ENCODE measurements at places on chromosomes 5 and 9. TPM values are rescaled to one million over a fixed set of nuclear protein-coding genes. Genes with fewer than 3 reads are reported as not detected.
A peak's percentile ranks its signal among the peaks of the same experiment; 100 is the strongest.

Gene SLC34A1
- total RNA-seq = 0.40 TPM

DNA sequence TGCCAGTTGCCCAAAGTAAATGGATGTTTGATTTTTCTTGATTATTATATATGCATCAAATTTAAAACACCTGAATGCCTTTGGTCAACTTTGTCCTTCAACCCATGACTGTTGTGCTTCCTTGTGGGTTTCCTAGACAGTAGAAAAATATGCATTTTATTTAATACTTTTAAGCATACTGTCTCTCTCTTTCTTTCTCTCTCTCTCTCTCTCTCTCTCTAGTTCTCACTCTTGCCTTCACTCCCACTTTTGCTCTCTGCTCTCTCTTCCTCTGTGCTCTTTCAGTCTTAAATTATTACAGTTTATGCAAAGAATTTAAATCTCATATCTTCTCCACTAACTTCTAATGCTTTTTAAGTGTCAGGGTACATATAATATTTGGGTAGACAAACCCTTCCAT lies 173.0 kb downstream of the PARP8 start:
- peaks cover 7% of the 10 kb centered on the region for H3K4me1 ChIP-seq
- no peaks in the 10 kb centered on the region for H3K27me3 ChIP-seq
- H3K4me3 ChIP-seq = no peak overlapping the region
- H3K36me3 ChIP-seq = peaks cover 6% of the 10 kb centered on the region
- DNase-seq = no peak
- H3K27ac ChIP-seq = no peak overlapping the region

- H3K4me3 ChIP-seq = peak overlapping the region; percentile 90
- peak; percentile 76 for DNase-seq
- H3K36me3 ChIP-seq = peaks cover 21% of the 10 kb centered on the region
Observed at GRCh38 chr5:134132372-134133187, 18.1 kb downstream of the TCF7 start.

DNA sequence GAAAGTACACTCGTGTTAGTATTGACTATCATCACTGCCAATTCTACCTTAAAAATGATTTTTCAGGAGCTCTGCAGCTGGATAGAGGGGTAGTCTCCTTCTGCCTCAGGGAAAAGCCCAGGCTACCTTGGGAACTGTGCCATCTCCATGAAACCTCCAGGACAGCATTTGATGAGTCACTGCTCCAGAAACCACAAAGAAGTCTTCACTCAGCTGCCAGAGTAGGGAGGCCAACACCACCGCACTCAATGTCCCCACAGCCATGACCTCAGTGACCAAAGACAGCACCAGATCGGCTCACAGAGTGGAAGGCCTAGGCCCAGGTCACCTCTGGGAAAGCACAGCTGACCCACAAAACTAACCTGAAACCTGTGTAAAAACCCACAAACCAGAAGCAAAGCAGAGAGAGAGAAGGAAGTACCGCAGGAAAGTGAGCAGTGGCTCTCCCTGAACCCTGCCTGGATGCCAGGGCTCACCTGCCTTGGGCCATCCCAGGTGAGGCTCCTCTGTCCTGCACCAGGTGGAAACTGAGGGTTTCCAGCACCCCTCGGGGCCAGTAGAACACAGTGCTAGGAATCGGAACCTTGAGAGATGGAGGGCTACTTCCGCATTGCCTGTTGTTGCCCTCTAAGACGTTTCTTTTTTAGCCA lies 30.0 kb downstream of the S1PR3 start:
- no peak overlapping the region for H3K4me3 ChIP-seq
- H3K36me3 ChIP-seq = no peaks in the 10 kb centered on the region
- peaks cover 12% of the 10 kb centered on the region for H3K27me3 ChIP-seq

Gene IFNA17
- total RNA-seq = not detected

GRCh38 chr9:108553111-108553635 lies 302.6 kb downstream of the ACTL7B start:
- H3K27me3 ChIP-seq = no peaks in the 10 kb centered on the region
- no peak overlapping the region for H3K27ac ChIP-seq
- no peak for DNase-seq

GRCh38 chr5:143024228-143024920 lies 254.2 kb downstream of the ARHGAP26 start:
- peak overlapping the region; percentile 8 for H3K27ac ChIP-seq
- H3K4me3 ChIP-seq = no peak overlapping the region
- no peak for DNase-seq
- H3K27me3 ChIP-seq = no peaks in the 10 kb centered on the region

Gene SLCO6A1
- not detected for total RNA-seq

Measured in T-helper 17 cell (primary cell).